ENCODE measurements at places on chromosomes 3 and 15. TPM values are rescaled to one million over a fixed set of nuclear protein-coding genes. Genes with fewer than 3 reads are reported as not detected.

DNA sequence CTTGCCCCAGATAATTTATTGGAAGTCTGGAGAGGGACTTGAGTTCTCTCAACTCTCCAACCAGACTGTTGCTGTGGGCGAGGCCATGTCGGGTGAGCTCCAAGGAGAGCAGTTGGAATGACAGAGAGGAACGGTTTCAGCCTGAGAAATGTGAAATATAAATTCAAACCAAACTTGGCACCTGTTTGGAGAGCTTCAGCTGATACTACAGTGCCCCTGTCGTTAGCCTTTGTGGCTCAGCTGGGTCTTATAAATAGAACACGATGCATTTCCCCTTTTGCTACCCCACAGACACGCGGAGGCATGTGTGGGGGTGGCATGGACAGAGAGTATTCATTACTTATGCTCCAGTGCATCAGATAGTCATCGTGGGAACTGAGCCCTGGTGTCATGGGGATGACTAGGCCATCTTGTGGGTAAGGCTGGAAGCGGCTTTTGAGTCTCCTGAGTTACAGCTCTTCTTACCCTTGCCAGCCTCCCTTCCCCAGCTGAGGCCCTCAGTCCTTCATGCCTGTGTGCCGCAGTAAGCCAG is 15.6 kb downstream of the SMAD3 start:
- DNase-seq: no peak
- no peaks in the 10 kb centered on the region for H3K36me3 ChIP-seq
- H3K4me3 ChIP-seq: no peak overlapping the region
- H3K27ac ChIP-seq: peak overlapping the region; percentile 64

DNA sequence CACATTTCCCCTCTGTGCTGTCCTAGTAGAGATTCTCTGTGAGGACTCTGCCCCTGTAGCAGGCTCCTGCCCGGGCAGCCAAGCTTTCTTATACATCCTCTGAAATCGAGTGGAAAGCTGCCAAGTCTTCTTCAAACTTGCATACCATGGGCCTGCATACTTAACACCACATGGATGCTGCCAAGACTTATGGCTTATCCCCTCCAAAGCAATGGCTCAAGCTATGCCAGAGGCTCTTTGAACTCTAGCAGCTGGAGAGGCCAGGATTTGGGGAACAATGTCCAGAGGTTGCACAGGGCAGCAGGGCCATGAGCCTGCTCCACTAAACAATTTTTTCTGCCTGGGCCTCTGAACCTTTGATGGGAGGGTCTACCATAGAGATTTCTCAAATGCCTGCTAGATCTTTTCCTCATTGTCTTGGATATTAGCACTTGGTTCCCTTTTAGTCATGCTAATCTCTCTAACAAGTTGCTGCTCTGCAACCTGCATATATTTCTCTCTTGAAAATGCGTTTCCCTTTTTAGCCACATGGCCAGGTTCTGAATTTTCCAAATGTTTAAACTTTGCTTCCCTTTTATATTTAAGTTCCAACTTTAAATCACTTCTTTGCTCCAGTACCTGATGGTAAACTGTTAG is 6.1 kb upstream of the PLSCR4 start:
- peaks cover 3% of the 10 kb centered on the region for H3K4me1 ChIP-seq
- no peaks in the 10 kb centered on the region for H3K27me3 ChIP-seq
- H3K4me3 ChIP-seq: no peak overlapping the region
- DNase-seq: no peak

DNA sequence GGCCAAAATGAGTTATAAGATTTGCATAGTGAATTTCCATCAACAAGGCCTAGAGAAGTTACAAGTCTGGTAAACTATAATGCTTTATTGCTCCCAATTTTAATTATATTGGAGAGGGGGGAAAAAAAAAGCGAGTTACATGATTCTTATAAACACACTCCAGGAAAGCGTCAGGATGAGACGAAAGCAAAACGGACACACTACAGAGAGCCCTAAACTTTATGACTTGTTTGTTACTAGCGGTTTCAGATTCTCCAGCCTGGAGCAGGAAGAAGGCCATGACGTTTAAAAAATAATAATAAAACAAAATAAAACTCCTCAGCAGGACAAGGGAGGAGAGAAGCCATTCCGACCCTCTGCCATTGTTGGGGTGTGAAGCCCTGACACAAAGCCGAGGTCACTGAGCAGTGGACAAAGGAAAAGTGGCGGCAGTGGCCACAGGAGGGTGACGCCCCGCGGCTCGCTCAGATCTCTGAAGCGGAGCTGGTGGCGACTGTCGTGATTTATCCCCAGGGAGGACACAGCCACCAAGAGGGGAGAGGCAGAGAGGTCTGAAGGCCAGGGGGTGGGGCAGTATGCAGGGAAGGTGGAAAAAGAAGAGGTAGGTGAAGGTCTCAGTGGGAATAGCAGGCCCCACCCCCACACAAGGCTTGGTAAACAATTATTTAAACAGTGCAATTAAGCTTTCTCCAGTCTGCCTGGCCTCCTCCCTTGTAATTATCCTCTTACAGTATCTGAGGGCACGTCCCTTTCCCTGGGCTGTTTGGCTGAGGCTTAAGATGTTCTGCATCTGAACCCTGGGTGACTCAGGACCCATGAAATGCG is 45.3 kb downstream of the ADAMTS9 start:
- H3K36me3 ChIP-seq: no peaks in the 10 kb centered on the region
- H3K4me3 ChIP-seq: no peak overlapping the region
- no peak overlapping the region for H3K27ac ChIP-seq
- no peaks in the 10 kb centered on the region for H3K27me3 ChIP-seq
- DNase-seq: no peak
- peaks cover 4% of the 10 kb centered on the region for H3K4me1 ChIP-seq

DNA sequence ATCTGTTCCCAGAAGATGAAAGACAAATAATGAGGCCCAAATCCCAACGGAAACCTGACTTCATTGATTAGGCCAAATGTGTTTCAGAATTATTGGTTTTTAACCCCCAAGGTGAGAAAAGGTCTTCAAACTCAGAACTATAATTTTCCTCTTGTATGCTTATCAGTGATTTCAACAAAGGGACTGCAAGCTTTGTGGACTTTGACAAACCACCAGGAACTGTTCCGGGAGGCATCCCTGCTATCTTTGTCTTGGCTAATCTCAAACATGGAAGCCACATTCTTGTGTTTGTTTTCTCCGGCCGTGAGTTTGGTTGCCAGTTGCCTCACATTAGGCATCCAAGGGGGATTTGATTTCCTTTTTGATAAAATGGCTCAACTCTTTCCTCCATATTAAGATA is 19.5 kb downstream of the ARHGEF3 start:
- H3K4me3 ChIP-seq: no peak overlapping the region
- no peaks in the 10 kb centered on the region for H3K27me3 ChIP-seq
- peak overlapping the region; percentile 72 for H3K27ac ChIP-seq
- peaks cover 91% of the 10 kb centered on the region for H3K4me1 ChIP-seq
- H3K36me3 ChIP-seq: no peaks in the 10 kb centered on the region

The THAP10 gene
- total RNA-seq: 3.0 TPM

The SYNPR gene
- not detected for total RNA-seq

DNA sequence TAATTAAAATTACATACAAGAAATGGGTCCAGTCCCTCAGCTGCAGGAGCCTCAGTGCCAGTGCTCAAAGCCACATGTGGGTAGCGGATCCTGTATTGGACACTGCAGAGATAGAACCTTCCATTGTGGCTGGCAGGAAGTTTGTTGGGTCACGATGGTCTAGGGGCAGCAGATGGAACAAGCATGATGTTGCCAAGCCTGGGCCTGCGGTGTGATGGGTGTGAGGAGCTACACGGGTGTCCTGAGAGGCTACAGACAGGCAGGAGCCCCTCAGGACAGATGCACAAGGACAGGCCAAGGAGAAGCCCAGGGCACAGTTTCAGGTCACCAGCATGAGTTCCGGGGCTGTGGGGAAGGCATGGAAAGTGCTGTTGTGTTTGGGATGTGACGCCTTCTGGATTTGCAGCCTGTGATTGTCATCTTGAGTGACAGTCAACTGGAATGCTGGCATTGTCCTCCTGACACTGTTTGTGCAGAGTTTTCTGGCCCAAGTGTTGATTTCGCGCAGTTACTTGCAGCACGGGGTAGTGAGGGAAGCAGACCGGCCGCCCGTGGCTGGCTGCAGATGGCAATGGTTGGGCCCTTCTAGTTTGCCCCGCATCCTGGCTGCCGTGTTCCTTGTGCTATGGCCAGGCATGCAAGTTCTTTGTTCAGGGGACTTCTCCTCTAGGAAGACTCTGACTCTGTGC is 177.1 kb downstream of the NSMCE3 start:
- DNase-seq: no peak
- H3K4me3 ChIP-seq: no peak overlapping the region
- H3K4me1 ChIP-seq: no peaks in the 10 kb centered on the region

DNA sequence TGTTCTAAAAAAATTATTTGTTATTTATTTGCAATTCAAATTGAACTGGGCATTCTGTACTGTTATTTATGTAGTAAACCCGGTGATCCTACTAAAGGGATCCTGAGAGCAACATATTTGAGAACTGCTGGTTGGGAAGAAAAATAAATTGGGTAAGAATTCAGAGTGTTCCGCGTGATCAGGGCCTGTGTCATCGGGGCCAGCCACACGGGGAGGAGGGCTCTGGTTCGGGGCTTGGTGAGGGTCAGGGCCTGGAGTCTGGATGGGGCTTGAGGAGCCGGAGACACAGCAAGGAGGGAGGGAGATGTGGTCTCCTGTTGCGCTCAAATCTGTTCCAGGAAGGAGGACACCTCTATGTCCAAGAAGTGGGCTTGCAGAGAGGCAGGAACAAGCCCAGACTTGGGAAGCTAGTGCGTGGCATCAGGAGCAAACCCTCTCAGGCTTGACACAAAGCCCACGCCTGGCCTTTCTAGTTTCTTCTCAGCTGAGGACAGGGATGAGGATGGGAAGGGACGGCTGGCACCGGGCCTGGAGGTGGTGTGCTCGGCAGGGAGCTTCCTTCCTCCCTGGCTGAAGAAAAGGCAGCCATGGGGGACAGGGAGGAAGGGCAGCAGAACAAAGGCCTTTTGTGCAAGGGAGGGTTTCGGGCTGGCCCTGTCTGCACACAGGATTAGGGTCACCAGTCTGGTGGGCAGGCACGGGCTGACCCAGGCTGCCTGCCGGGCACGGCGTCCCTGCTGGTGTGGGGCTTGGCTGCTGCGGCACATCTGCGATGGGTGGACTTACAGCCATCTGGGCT is 22.9 kb upstream of the FBLN2 start:
- H3K4me3 ChIP-seq: no peak overlapping the region
- no peak overlapping the region for H3K27ac ChIP-seq

The ALDH1A2 gene
- total RNA-seq: 2.1 TPM

DNA sequence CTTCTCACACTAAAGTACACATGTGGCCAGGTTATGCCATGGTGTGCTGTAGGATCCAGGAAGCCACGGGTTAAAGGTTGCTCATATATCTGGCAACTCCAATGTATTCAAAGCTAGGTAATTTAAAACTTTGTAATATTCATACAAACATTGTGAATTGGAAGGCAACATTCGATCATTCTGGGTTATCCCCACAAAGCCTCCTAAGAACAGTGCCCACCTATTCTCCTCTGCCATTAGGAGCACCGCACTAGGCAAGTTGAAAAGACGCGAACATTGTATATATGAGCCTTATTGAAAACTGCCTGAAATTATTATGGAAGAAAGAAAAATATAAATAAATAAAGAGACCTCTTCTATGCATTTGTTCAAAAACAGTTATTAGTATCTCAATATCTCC is 228.2 kb downstream of the IGSF11 start:
- no peaks in the 10 kb centered on the region for H3K36me3 ChIP-seq
- no peaks in the 10 kb centered on the region for H3K27me3 ChIP-seq
- DNase-seq: no peak

DNA sequence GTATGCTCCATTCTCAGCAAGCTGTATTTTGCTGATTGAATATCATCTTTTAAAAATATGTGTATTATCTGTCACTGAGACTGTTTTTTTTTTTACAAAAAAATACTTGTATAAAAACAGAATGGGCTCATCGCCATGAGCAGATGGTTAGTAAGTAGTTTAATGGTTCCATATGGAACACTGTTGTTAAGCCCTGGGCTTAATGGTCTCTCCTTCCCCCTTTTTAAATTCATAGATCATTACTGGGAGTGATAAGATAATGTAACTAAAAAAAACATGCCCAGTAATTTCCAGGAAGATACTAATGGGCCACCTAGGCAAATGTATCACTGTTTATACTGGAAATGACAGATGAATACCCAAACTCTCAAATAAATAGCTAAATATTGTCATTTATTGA is 95.3 kb upstream of the TPRG1 start:
- DNase-seq: no peak
- no peak overlapping the region for H3K4me3 ChIP-seq
- H3K27me3 ChIP-seq: no peaks in the 10 kb centered on the region
- no peaks in the 10 kb centered on the region for H3K36me3 ChIP-seq

The EPHA6 gene
- 2.0 TPM for total RNA-seq

GRCh38 chr3:48232232-48232631 is 8.7 kb upstream of the ZNF589 start:
- H3K4me3 ChIP-seq: no peak overlapping the region
- H3K27me3 ChIP-seq: no peaks in the 10 kb centered on the region
- H3K27ac ChIP-seq: peak overlapping the region; percentile 67
- H3K4me1 ChIP-seq: peaks cover 19% of the 10 kb centered on the region
- no peaks in the 10 kb centered on the region for H3K36me3 ChIP-seq
- peak; percentile 25 for DNase-seq

DNA sequence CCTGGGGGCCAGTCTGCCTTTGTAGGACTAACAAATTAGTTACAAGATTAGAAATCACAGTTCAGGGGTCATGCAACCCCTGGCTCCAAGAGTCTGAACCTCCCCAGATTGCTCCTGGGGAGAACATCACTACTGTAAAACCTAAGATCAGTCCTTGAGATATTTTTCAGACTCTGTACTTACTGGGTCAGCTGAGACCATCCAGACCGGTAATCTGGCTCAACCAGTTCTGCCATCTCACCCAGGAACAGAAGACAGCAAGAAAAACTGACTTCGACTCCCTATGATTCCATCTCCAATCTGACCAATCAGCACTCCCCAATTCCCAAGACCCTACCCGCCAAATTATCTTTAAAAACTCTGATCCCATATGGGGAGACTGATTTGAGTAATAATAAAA is 47.5 kb downstream of the NMD3 start:
- no peak overlapping the region for H3K4me3 ChIP-seq
- H3K4me1 ChIP-seq: peaks cover 11% of the 10 kb centered on the region
- DNase-seq: no peak
- no peaks in the 10 kb centered on the region for H3K27me3 ChIP-seq
- H3K36me3 ChIP-seq: no peaks in the 10 kb centered on the region

- no peak overlapping the region for H3K4me3 ChIP-seq
- peaks cover 20% of the 10 kb centered on the region for H3K4me1 ChIP-seq
- no peak overlapping the region for H3K27ac ChIP-seq
- DNase-seq: no peak
- peaks cover 39% of the 10 kb centered on the region for H3K36me3 ChIP-seq
These were observed 8.3 kb downstream of the POLG start for GRCh38 chr15:89326316-89326715.

DNA sequence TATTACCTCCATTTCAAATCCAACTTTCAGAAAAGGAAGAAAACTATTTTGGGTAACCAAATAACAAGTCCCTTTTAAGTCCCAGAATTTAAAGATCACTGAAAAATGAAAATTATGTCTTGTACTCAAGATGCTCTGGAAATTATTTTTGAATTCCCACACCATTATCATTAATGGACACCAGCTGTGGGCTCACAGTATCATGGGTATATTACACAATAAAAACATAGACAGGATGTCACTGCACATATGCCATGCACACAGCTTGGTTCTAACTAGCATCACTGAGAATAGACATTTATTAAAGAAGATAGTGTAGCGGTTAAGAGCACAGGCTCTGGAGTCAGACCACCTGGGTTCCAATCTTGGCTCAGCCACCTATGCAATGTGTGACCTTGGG is 130.4 kb downstream of the FRMD5 start:
- H3K36me3 ChIP-seq: no peaks in the 10 kb centered on the region
- H3K27me3 ChIP-seq: no peaks in the 10 kb centered on the region
- no peaks in the 10 kb centered on the region for H3K4me1 ChIP-seq
- H3K27ac ChIP-seq: no peak overlapping the region

All from body of pancreas (tissue), 4 donors.